Fibroblast of skin of scalp (primary cell): ENCODE measurements at places on chromosomes 1 and 21.

- DNase-seq = peak; percentile 22
Observed at GRCh38 chr21:46226920-46227599, 1.5 kb downstream of the LSS start.

GRCh38 chr1:31297277-31298247 lies 730 bp downstream of the ZCCHC17 start:
- peak; percentile 14 for DNase-seq

DNA sequence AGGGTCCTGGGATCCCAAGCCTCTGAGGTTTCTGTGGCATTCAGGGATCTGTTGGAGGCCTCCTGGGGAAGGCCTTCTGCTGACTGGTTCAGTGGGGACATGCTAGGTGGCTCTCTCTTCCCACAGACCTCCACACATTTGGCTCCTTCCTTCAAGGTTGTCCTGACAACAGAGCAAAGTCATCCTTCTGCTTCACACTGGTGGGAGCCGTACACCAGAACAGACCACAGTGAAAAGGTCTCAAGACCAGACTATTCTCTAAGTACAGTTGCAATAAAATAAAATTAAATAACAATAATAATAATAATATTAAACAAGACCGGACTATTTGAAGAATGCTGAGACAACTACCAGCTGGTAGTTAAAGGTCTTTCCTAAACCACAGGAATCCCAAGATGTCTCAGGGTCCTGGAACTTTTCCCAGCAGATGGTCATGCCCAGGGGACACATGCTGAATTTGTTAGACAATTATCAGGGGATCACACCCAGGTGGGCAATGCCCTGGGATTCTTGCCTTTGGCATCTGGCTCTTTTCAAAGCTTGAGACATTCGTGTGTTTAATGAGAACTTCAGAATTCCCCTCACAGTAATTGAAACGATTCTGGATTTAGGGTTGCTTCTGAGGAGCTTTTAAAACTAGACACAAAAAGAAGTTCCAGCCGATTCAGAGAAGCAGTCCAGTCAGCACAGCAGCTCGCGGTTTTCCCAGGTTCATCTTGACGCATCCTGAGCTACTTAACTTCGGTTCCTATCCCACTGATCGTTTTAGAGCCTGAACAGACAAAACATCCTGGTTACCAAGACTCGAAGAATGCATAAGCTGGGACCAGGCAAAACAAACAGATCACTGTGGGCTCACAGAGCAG lies 22.9 kb downstream of the HTR1D start:
- peak; percentile 96 for DNase-seq

DNA sequence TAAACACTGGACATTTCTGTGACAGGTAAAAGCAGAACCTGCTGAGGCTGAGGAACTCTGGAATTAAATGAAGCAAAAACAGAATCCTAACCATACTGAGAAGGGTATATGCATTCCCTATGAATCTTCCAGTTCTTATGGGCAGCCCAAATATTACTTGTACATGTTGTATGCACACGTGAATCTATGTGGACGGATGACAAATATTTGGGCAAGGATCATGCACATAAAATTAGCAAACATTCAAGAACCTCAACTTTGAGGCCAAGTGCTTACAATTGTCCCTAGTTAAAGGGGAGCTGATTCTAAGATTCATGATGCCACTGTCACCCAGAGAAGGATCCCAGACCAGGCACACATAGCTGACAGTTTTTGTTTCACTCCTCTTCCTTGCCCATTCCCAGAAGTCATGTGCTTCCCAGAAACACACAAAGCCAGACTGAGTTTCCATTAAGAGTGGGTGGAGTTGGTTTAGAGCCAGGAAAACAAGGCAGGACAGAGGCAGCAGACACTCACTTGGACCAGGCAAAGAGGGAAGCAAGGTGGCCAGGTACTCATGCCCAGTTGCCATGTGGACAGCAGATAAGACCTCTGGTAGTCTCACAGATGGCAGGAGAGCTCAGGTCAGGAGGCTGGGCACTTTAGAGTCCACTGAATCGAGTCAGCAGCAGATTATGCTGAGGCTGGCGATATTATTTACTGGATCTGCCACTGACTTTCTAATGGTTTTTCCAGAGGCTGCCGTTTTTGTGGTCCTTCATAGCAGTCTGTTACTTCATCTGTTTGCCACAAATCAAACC lies 25.6 kb downstream of the AK2 start:
- no peak for DNase-seq

GRCh38 chr1:14681182-14681581 lies 82.7 kb downstream of the KAZN start:
- DNase-seq = peak; percentile 12

DNA sequence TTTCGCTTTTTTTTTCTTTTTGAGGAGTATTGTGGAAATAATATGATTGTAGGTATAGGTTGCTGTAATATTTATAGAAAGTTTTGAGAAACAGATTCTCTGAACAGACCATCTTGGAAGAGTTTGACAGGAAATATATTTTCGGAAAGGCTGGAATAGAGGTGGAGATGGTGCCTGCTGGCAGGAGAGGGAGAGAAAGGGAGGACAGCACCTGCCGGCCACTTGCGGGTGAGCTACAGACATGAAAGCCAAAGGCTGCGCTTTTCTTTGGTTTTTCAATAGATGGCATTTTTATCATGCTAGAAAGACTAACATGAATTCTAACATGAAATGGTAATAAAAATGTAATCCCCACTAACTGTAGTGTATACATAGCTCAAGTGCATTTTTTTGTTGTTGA lies 82.1 kb downstream of the CAMTA1 start:
- DNase-seq = no peak

DNA sequence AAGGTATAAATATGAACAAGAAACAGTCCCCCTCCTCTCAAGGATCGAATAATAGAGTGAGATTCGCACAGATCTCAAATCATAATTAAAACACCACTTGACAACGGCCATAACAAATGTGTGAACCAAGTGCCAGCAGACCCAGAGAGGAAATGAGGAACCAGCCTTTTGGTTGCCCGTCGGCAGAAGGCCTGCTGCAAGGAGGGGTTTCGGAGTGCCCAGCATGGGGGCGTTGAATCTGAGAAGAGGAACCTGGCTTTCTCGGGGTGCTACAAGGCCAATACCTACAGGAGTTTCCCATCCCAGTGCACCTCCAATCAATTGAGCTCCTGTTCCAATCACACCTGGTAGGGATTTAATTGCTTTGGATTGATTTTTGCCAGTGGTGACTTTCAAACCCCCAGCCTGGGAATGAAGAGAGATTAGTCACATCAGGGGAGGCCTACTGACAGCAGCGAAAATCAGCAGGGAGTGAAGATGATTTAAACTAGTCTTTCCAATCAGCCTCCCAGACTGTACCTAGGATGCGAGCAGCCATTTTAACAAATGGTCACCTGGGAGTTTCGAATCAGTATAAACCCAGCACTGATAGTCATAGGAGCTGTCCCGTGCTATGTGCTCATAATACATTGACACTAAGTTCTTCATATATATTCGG lies 263.8 kb downstream of the KAZN start:
- DNase-seq = no peak

DNA sequence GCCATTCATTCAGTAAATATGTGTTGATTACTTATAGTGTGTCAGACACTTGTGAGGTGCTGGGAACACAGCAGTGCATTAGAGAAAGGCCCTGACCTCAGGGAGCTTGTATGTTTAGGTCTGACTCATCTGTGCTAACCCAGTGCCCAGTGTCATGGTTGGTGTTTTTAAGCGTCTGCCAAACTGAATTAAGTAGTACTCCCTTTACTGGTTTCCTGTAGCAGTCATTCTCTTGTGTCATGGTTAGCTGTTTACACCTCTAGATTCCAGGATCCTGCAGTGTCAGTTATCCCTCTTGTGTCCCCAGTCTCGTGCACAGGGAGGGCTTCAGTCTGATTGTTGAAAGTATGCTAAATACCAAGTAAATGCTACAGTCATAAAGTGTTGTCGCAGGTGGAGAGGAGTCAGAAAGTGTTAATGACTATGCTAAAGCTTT lies 14.2 kb downstream of the UCK2 start:
- peak; percentile 38 for DNase-seq

- no peak for DNase-seq
Observed at GRCh38 chr1:107555578-107555977, 409.4 kb downstream of the VAV3 start.

GRCh38 chr1:64478594-64479470 lies 8.9 kb downstream of the CACHD1 start:
- DNase-seq = no peak

DNA sequence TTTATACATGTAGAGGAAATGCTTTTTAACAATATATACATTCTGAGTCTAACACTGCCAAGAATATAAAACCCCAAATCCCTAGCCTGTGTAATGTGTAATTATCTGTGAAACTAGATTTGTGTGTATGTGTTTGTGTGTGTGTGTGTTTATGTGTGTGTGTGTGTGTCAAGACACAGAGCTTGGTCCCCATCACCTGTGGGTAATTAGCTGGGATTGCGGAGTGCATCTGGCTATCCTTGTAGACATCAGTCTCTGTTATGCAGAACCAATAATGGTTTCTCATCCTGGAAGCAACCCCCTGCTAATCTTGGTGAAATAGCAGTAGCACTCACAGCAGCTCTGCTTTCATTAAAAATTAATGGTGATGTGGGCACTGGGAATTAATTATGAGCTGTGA lies 26.3 kb upstream of the ST6GALNAC3 start:
- DNase-seq = no peak

DNA sequence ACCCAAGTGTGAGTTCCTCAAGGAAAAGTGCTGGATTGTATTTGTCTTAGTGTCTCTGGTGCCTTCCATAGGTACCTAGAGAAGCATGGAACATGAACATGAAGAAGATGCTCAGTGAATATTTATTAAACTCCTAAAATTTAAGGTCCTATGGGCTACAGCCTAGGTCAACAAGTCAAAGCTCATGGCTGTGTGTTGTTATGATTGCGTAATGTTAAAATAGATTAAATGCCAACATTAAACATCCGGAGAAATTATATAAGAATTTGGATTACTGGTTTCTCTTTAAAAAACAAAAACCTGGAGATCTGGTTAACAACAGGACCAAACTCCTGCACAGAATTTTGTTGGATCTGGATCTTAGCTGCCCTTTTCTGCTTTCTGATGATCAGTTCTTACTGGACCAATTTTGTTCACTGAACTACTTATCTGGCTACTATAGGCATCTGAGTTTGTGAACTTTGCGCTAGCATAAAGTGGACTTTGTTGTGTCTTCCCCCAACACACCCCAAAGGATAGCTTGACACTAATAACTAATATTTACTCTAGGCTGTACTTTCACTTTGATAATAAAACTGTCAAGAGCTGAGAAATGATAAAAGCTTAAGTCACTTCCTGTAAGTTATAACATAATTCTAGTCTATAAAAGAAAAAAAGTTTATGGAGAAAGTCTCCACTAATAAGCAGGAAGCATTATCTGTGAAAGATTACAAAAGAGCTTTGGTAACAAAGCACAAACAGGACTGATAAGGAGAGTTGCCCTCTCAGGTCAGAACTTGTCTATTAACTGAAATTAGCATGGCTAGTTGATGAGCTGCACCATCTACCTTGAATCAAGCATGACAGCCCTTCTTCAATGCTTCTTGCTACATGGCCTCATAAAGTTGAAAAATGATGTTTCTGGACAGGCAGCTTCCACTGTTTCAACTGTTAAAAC lies 20.7 kb downstream of the F5 start:
- DNase-seq = no peak
